ENCODE measurements at places on chromosomes 2 and 18. TPM values are rescaled to one million over a fixed set of nuclear protein-coding genes. Genes with fewer than 3 reads are reported as not detected.
A peak's percentile ranks its signal among the peaks of the same experiment; 100 is the strongest.

GRCh38 chr2:200051611-200051945 lies 96.2 kb downstream of the MAIP1 start:
- H3K36me3 ChIP-seq = no peaks in the 10 kb centered on the region
- no peak overlapping the region for H3K4me3 ChIP-seq
- no peaks in the 10 kb centered on the region for H3K4me1 ChIP-seq
- H3K27me3 ChIP-seq = peaks cover 5% of the 10 kb centered on the region
- no peak overlapping the region for H3K27ac ChIP-seq

DNA sequence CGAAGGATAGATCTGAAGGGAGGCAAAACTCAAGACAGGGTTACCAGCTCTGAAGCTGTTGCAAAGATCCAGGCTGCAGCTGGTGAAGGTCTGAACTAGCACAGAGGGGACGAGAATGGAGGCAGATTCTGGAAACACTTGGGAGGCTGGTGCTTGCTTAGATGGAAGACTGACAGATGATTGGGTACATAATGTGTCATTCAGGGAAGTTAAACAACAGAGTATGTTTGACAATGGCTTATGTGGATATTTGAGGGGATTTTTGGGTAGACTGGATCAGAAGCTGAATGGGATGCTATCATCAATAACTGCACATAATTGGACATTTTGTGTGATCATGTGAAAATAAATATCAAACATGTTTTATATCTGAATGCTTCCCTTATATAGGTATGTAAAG lies 2.3 kb upstream of the ZNF396 start:
- no peak for DNase-seq
- H3K36me3 ChIP-seq = no peaks in the 10 kb centered on the region
- no peaks in the 10 kb centered on the region for H3K27me3 ChIP-seq
- H3K4me3 ChIP-seq = no peak overlapping the region
- no peak overlapping the region for H3K27ac ChIP-seq

LIPG gene
- polyA plus RNA-seq = not detected

GRB14 gene
- polyA plus RNA-seq = not detected

TUBA4B gene
- not detected for polyA plus RNA-seq

GRCh38 chr2:50951437-50951836 lies 80.5 kb downstream of the NRXN1 start:
- H3K36me3 ChIP-seq = no peaks in the 10 kb centered on the region
- H3K4me1 ChIP-seq = no peaks in the 10 kb centered on the region
- no peak overlapping the region for H3K4me3 ChIP-seq
- H3K27me3 ChIP-seq = no peaks in the 10 kb centered on the region
- H3K27ac ChIP-seq = no peak overlapping the region

DNA sequence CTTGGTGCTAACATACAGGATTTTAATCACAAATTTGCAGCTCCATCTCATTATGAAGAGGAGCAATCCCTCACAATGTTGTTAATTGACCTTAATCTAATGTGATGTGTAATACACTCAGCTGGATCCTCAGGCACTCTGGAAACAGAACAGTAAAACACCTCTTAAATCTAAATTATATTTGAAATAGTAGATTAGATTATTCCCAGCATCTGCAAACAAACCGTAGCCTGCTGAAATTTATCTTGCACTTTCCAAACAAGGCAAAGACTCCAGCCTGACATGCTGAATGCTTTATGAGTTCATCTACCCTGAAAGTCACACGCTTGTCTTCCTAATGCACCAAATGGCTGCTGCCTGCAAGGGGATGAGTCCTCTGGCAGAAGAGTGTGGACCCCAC lies 402.3 kb upstream of the GYPC start:
- H3K27ac ChIP-seq = no peak overlapping the region
- H3K4me1 ChIP-seq = no peaks in the 10 kb centered on the region
- no peak for DNase-seq
- no peaks in the 10 kb centered on the region for H3K36me3 ChIP-seq
- H3K4me3 ChIP-seq = no peak overlapping the region

DNA sequence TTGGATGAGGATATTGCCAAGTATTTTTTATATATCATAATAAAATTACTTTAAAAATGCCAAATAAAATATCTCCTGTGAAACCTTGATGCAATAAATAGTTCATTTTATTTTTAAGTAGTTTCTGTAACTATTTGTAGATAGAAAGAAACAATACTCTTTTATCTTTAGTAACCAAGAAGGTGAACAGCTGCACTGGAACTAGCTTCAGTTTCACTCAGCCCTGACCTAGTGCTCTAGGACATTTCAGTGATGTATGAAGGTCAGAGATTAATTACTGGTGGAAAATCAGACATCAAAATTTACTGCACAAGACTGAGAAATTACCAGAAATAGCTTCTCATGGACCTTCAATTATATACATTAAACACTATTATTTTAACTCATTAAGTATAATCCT lies 1305.0 kb downstream of the CNTNAP5 start:
- no peak overlapping the region for H3K27ac ChIP-seq
- H3K27me3 ChIP-seq = no peaks in the 10 kb centered on the region
- no peaks in the 10 kb centered on the region for H3K4me1 ChIP-seq
- H3K36me3 ChIP-seq = no peaks in the 10 kb centered on the region

- no peak overlapping the region for H3K27ac ChIP-seq
- DNase-seq = no peak
- H3K4me1 ChIP-seq = no peaks in the 10 kb centered on the region
- H3K36me3 ChIP-seq = no peaks in the 10 kb centered on the region
These were observed 76.5 kb downstream of the SFXN5 start for GRCh38 chr2:72994991-72995380.

DNA sequence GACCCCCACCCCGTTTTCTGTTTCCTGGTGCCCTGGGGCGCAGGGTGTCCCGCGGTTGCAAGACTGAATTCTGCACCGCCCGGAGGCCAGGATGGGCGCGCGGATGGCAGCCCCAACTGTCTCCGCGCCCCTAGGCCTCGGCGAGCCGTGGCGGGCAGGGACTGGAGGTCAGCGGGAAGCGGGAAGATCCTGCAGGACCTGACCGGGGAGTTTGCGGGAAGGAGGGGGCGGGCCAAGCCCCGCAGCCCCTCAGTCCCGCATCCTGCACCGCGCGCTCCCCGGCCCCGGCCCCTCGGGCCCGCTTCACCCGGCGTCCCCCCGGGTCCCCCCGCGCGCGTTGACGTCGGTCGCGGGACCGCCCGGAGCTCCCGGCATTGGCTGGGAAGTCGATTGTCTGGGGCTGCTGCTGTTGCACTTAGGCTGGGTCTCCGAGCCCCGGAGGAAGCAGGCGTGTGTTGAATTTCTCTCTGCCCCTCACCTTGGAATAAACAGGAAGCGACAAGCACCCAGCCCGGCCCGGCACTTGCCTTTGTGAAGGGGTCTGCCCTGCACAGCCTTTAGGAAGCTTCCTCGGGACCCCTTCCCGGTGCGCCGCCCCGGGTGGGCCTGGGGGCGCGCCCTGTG lies at the start of gene LDLRAD4:
LDLRAD4 (plus strand) TSS at position 393 of the 624 bp plus-strand sequence.
- no peak within 1 kb of the TSS for H3K27ac ChIP-seq
- DNase-seq = peak; percentile 48
- peaks cover 24% of the 10 kb centered on the region for H3K4me1 ChIP-seq
- peak within 1 kb of the TSS; percentile 54 for H3K4me3 ChIP-seq

GRCh38 chr18:44736664-44737380 lies 56.1 kb downstream of the SETBP1 start:
- H3K27ac ChIP-seq = no peak overlapping the region
- H3K4me1 ChIP-seq = peaks cover 34% of the 10 kb centered on the region
- H3K4me3 ChIP-seq = no peak overlapping the region
- H3K27me3 ChIP-seq = no peaks in the 10 kb centered on the region
- peaks cover 33% of the 10 kb centered on the region for H3K36me3 ChIP-seq

REEP1 gene
- not detected for polyA plus RNA-seq

- peaks cover 6% of the 10 kb centered on the region for H3K4me1 ChIP-seq
- no peaks in the 10 kb centered on the region for H3K36me3 ChIP-seq
- H3K27ac ChIP-seq = no peak overlapping the region
- H3K27me3 ChIP-seq = no peaks in the 10 kb centered on the region
These were observed 167.5 kb downstream of the NEDD4L start for GRCh38 chr18:58211510-58211909.

GRCh38 chr2:85439025-85439472 lies 20.5 kb downstream of the SH2D6 start:
- H3K27ac ChIP-seq = no peak overlapping the region
- H3K36me3 ChIP-seq = no peaks in the 10 kb centered on the region
- peaks cover 40% of the 10 kb centered on the region for H3K4me1 ChIP-seq
- DNase-seq = no peak
- H3K27me3 ChIP-seq = no peaks in the 10 kb centered on the region

UBE2E3 gene
- polyA plus RNA-seq = 26.7 TPM

GRCh38 chr2:201228912-201229290 lies 31.4 kb upstream of the CASP8 start:
- peaks cover 29% of the 10 kb centered on the region for H3K4me1 ChIP-seq
- DNase-seq = no peak
- no peaks in the 10 kb centered on the region for H3K27me3 ChIP-seq
- no peak overlapping the region for H3K27ac ChIP-seq
- H3K4me3 ChIP-seq = no peak overlapping the region

TMEM182 gene
- polyA plus RNA-seq = 3.8 TPM

DNA sequence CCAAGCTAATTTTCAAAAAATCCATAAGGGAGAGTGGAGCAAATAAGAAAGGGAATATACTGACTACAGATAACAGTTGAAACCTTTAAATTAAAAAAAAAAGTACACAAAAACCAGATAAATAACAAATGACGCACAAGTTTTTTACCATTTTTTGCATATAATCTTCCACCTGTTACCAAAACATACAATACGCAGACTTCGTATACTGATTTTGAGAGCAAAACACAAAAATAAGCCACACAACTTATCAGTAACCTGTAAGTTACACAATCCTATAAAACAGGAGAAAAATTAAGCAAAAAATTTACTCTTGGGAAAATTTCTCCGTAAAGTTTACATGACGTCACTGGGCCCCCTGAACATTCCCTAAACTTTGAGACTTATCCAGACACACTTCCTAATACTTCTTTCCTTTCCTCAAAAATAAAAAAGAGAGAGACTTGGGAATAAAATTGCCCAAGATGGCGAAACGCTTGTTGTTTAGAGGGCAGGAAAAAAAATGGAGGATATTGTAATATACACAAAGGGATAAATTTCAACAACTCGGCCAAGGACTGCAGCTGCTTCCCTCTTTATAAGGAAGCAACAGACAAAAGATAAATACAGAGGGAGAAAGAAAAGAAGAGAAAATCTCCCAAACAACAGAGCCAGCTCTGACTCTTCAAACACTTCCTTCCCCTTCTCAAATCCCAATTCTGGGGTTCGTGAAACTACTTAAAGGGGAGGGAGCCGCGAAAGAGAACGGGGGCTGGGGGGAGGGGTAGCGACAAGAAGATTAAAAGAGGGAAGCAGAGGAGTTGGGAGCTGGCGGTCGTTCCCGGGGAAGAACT lies 1.6 kb downstream of the BAZ2B start:
- H3K4me3 ChIP-seq = peak overlapping the region; percentile 82
- H3K27me3 ChIP-seq = no peaks in the 10 kb centered on the region
- H3K36me3 ChIP-seq = no peaks in the 10 kb centered on the region

GRCh38 chr18:63299837-63300745 lies 19.5 kb downstream of the BCL2 start:
- H3K27ac ChIP-seq = no peak overlapping the region
- no peak overlapping the region for H3K4me3 ChIP-seq
- no peaks in the 10 kb centered on the region for H3K27me3 ChIP-seq
- DNase-seq = no peak
- H3K36me3 ChIP-seq = no peaks in the 10 kb centered on the region

- no peaks in the 10 kb centered on the region for H3K4me1 ChIP-seq
- H3K27me3 ChIP-seq = no peaks in the 10 kb centered on the region
- no peaks in the 10 kb centered on the region for H3K36me3 ChIP-seq
- no peak overlapping the region for H3K4me3 ChIP-seq
- H3K27ac ChIP-seq = no peak overlapping the region
These were observed 80.8 kb upstream of the ACSL3 start for GRCh38 chr2:222780051-222780450.

DNA sequence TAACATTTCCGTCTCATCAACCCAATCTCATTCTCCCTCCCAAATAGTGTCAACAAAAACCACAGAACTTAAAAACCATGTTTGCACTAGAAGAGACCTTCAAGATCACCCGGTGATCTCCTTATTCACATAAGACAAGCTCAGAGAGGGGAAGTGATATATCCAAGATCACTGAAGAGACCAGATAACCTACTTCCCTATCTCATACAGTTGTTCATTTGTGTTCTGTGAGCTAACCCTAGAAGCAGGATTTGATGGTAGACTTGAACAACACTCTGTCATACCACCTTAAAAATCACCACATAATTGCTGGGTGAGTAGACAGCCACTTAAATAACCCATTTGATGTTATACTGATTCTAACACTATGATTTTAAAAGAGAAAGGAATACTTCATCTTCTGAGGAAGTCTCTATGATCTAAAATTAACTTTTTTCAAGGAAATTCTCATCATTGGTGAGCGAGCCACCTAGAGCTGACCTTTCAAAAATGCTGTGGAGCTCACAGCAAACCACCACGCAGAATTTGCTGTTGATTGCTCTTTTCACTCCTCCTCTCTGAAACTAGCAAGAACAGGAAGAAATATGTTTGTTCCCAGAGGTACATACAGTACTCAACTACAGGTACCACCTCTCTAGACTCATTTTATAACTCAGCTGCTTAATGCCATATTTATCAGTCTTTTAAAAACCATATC lies 15.1 kb downstream of the AAK1 start:
- peak; percentile 15 for DNase-seq
- H3K4me3 ChIP-seq = no peak overlapping the region
- no peak overlapping the region for H3K27ac ChIP-seq

DNA sequence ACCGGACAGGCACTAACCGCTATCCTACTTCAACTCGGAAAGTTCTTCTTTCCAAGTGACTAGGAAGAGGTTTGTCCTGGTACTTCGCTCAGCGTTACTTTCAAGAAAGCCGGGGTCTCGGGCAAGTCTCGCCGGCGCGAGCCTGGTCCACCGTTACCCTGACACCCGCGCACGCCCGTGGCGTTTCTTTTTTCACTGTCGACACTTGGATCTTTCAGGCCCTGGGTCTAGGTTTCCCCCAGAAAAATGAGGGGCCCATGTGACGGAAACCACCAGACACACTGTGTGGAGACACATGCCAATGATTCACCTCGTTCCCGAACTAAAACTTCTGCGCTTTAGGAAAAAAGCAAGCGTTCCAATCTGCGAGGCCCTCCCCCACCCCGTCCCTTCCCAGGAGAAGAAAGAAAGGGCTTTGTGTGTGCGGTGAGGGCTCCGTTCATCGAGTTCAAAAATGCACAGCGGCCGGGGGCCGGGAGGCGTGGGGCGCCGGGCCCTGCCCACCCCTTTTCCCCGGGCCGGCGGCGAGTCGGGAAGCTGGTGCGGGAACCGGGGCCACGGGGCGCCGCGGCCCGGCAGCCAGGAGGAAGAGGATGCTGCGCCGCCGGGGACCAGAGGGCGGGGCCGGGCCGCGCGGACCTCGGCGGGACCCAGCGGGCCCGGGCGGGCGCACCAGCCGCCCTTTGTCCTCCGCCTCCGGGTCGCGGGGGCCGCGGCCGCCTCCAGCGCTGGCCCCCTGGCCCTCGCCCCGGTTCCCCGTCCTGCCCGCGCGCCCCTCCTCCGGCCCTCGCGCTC lies 2.6 kb downstream of the ZNF521 start:
- DNase-seq = peak; percentile 47
- peak overlapping the region; percentile 57 for H3K4me3 ChIP-seq
- H3K36me3 ChIP-seq = no peaks in the 10 kb centered on the region
- H3K27me3 ChIP-seq = no peaks in the 10 kb centered on the region
- peaks cover 24% of the 10 kb centered on the region for H3K4me1 ChIP-seq
- no peak overlapping the region for H3K27ac ChIP-seq

Data from B cell (primary cell).